ENCODE measurements at places on chromosomes 2 and 18. TPM values are rescaled to one million over a fixed set of nuclear protein-coding genes. Genes with fewer than 3 reads are reported as not detected.
A peak's percentile ranks its signal among the peaks of the same experiment; 100 is the strongest.

DNA sequence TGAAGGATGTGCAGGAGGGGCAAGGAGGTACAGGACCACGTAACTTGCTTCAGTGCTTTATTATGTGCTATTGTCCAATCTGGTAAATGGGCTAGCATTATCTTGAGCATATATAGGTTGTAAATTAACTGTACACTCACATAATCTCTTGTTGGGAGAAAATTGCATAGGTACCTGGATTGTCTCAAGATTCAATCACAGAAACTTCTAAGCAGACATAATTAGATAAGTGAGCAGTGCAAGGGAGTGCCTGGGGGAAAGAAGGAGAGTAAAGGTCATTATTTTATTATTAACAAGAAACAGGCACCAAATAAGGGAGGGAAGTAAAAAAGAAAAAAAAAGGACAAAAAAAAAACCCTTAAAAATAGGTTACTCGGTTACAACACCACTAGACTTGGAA is 186.2 kb downstream of the MBD5 start:
- no peak for DNase-seq

NUP35 gene
- total RNA-seq = 34.5 TPM

DNA sequence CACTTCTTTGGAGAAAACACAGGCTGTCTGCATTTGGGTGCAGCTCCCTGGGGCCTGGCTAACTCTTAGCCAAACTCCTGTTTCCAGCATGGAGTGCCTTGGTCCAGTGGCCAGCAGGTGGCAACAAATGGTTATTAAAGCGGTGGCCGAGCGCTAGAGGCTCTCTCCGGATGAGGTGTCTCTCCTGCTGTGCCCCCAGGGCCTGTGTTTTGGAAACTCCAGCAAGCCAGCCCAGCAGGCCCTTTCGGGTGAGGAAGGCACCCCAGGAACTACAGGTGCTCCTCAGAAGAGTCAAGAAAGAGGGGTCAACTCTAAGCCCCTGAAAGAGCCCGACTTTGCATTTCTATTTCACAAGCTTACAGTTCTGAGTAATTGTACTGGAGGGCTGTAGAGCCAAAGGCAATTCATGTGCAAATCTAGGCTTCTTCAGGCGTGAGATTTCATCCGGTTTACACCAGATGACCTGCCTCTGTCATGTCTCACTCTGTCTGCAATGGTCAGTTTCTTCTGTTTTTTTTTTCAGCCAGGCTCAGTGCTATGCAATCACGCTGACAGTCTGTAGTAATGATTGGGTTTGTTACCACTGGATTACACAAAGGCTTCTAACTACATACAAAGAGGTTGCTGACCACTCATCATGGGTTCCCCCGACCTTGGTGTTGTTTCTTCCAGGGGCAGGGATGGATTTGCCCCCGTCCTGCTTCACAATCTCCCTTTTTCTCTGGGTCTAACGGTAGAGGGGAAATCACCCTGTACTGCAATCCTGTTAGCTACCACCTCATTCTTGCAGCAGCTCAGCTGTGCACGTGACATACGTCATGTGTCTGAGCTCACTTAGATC is 7.6 kb upstream of the CHRNA1 start:
- peak; percentile 79 for DNase-seq

GRCh38 chr18:56900195-56901094 is 246.4 kb upstream of the BOD1L2 start:
- DNase-seq = no peak

- no peak for DNase-seq
Measured at GRCh38 chr2:154425994-154426393, 272.5 kb upstream of the KCNJ3 start.

DNAH7 gene
- 0.20 TPM for total RNA-seq

SPP2 gene
- total RNA-seq = not detected

SH3BP4 gene
- total RNA-seq = 28.2 TPM

NRP2 gene
- total RNA-seq = 7.4 TPM

- peak; percentile 56 for DNase-seq
Measured at GRCh38 chr2:110113961-110114591, 1.5 kb downstream of the MALL start.

ARHGAP25 gene
- 3.1 TPM for total RNA-seq

NT5C1B gene
- total RNA-seq = not detected

DNA sequence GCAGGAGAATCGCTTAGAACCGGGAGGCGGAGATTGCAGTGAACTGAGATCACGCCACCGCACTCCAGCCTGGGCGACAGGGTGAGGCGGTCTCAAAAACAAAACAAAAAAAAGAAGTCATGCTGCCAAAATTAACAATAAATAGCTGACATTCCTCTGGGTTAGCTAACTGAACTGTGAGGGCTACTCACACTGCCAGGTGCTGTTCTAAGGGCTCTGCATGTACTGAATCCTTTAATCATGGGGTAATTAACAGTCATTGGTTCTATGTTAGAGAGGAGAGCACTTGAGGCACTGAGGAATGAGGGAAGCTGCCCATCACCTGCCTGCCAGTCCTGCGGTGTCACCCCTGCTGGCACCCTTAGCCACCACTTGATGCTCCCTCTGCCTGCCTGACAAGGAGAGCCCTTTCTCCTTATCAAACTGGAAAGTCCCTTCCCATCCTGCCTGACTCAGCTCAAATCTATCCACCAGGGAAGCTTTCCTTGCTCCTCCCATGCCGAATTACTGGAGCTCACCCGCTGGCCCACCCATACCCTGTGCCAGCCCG is 73.0 kb upstream of the RIOK3 start:
- peak; percentile 46 for DNase-seq

- DNase-seq = peak; percentile 70
Measured at GRCh38 chr2:72137498-72138010, 10.1 kb downstream of the CYP26B1 start.

DNA sequence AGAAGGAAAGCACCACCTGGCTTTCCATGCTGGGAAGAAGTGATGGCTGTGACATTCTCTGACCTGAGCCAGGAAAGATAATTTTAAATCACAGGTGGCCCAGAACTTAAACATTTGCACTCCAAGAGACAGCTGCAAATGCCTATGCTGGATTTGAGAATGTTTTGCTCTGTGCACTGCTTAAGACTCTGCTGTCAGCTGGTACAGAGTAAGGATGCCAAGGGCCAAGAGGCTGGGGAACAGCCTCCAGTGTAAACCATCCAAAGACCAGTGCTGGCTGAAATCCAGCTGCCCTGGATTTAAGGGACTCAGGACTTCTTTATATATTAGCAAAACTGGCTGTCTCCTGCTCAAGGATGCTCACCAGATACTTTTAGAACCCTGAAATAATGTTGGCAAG is 3.9 kb downstream of the HOXD8 start:
- DNase-seq = no peak

GRCh38 chr2:105804266-105804665 is 59.6 kb downstream of the NCK2 start:
- DNase-seq = no peak

DNA sequence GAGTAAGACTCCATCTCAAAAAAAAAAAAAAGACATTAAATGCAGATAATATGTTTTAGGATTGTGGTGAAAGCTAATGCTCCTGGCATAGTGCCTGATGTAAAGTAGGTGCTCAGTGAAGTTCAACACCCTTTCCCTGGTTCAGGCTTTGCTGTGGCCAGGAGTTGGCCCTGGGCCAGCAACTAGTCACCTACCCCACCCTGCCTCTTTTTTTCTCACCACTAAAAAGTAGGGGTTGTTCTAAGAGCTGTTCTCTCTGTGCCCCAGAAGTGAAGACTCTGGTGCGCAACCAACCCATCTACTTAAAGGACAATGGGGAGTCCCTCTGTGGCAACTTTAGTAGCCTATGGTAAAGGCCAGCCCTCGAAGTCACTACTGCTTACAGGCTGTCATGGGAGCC is 75.9 kb downstream of the DNMT3A start:
- DNase-seq = no peak

GRCh38 chr2:240138254-240138984 is 2.0 kb downstream of the OTOS start:
- DNase-seq = no peak

REL gene
- 7.5 TPM for total RNA-seq

GRCh38 chr2:28603821-28604220 is 108.0 kb downstream of the PLB1 start:
- no peak for DNase-seq

- DNase-seq = no peak
Measured at GRCh38 chr2:175161-175786, 88.6 kb downstream of the SH3YL1 start.

DNA sequence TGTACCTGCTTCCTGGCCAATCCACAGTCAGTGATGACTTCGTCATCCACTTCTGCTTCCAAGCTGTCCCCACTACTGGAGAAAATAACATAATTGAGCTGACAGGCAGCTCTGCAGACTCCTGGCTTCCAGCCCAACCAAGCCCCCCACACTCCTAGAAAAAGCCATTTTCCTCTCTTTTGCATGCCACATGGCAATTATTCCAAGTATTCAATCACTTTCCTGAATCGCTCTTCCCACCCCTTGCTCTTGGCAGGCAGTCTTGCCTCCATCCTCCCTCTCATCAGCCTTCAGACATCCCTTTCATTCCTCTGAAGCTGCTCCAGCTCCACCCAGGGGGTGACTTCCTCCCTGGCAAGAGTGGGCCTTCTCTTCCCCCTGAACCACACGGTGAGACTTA is 14.3 kb upstream of the ST8SIA5 start:
- DNase-seq = no peak

DNA sequence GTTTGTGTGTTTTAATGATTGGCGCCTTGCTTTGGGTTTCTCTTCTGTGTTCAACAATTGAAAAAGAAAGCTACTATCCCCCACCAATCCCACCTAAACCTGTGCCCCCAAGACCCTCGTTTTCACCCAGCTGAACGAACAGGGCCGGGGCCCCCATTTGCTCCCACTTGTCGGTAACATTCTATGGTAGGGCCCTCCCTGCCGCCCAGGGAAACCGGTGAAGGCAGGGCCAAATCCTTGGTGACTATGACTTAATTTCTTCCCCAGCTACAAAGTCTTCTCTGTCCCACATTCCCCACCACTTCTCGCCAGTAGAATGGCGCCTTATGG is 598 bp upstream of the SNRNP200 start:
- DNase-seq = no peak

DNA sequence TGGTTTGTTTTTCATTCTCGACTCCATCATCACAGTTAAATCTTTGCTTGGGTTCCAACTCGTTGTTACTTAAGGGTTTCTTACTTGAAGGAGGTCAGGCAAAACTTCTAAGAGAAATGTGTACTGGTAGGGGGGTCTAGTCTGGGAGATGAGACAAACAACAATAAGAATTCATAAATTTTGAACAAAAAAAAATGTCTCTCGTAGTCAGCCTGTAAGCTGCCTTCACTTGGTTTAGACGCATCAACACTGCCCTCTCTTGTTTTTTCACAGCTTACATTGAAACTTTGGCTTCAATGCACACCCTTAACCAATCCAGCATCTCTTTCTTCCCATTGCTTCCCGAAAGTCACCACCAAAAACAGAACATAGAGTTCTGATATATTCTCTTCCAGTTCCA is 576.4 kb upstream of the PIK3C3 start:
- peak; percentile 11 for DNase-seq

All from NCI-H460 (cell line).